ENCODE measurements at places on chromosomes 7 and 10. TPM values are rescaled to one million over a fixed set of nuclear protein-coding genes. Genes with fewer than 3 reads are reported as not detected.

DNA sequence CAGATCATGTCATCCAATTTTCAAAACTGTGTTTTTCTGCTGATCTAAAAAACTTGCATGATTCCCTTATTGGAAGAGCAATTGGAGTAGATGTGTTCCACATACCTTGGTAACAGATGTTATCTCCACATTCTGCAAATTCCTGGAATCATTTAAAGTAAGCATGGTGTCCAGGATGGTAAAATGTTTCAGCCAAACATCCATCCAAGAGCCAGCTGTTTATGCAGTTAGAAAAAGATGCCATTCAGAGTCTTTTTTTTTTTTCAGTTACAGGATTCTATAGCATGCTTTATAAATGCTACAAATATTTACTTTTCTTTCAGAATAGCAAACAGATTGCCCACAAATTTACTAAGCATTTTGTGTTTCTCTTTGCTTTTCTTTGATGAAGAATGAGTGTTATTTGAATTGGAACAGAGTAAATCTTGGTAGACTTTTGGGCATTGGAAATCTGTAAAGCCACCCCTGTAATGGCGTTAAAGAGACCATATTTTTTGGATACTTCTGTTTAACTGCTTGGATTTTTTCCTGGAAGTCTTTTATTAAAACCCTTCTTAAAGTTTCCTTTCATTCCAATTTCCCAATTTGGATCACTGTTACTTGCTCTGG lies 149.8 kb downstream of the GNAT3 start:
- no peak for DNase-seq

- DNase-seq = no peak
Observed at GRCh38 chr7:99822731-99823718, 4.8 kb upstream of the CYP3A43 start.

DNA sequence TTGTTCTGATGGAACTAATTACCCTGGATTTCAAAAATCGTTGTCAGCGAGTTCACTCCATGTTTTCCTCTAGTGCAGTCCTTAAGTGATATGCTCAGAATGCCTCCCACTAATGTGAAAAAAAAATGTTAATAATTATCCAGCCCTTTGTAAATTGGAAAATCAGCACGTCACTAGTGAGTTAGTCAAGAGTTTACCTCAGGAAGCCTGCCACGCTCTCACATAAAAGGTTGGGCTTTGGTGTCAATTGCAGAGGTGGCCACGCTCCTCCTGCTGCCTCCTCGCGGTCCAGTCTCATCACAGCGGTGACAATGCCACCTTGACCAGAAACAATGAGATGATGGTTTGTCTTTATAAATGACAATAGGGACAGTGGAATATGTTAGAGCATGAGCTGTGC lies 22.5 kb downstream of the UPP1 start:
- DNase-seq = no peak

The DPP6 gene
- not detected for total RNA-seq

The CFAP69 gene
- 2.5 TPM for total RNA-seq

- peak; percentile 56 for DNase-seq
Observed at GRCh38 chr7:104231054-104232046, 23.5 kb upstream of the ORC5 start.

The MBL2 gene
- total RNA-seq = not detected

DNA sequence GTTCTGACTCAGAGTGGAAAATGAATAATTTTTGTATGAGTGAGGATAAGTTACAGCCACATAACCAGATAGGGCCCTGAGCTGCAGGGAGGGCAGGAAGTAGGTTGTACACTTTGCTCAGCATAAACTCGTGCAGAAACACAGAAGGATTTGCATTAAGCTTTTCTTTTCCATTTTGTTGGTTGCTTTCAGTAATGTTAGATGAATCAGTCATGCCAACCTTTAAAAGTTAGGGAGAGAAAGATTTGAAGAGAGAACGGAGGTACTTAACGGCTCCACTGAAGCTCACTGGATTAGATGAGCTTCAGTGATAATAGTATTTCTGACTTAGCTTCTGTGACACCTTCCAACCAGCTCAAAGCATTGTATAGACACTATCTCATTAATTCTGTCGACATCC lies 348.1 kb downstream of the GATA3 start:
- DNase-seq = no peak

- peak; percentile 51 for DNase-seq
Observed at GRCh38 chr10:77669892-77670291, 32.3 kb upstream of the KCNMA1 start.

The IL6 gene
- total RNA-seq = 0.16 TPM

DNA sequence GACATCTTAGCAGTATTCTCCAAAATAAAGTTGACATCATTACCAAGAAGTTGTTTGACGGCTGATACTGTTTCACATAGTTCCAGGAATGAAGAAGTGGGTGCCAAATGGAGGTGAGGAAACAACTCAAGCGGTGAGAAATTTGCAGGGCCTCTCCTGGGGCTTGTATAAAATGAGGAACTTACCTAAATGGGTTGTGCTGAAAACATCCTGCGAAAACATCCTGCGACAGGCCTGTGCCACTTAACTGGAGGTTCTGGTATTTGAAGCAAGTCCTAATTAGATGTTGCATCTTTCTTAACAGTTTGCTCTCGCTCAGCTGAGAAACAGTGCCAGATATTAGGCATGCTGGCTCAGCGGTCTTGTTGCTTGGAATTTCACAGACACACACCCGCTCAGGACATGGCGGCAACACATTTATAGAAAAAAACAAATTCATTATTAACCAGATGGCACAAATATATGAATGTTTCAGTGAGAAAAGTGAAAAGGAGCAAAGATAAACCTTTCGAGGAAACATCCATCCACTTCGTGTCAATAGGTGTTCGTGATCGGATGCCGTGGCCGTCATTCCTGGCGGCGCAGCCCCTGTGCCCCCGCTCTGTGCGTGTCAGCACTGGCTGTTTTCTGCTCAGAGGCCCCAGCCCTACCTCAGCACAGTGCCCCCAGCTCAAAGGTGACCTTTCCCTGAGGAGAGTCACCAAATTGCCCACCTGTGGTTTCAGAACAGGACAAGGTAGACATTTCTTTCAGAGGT lies 48.1 kb downstream of the CDC123 start:
- DNase-seq = no peak

The AKR1C3 gene
- total RNA-seq = 11.0 TPM

The HERC4 gene
- 30.4 TPM for total RNA-seq

- DNase-seq = no peak
Observed at GRCh38 chr10:49165821-49166483, 22.2 kb downstream of the TMEM273 start.

GRCh38 chr7:65475734-65476319 lies 102.2 kb downstream of the ZNF92 start:
- DNase-seq = peak; percentile 47

DNA sequence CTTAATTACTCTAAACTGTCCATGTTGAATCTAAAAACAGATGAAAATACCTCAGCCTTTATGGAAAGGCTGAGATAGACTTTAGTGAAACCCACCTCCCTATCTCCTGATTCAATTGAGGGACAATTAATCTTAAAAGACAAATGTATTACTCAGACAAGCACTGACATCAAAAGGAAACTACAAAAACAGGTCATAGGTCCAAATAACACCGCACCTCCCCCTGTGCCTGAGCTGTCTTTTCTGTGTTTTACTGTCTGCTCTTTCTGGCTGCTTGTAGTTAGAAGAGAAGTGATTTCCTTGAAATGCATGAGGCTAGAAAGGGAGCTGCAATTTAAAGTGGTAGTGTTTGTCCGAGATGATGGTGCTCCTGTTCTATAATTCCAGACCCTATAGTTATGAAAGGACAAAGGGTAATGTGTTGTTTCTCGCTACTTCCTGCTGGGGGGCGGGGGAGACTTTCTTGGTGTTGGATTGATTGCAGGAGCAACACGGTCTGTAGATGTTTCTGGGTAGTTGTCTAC lies 16.0 kb downstream of the AKR1C8 start:
- DNase-seq = no peak

DNA sequence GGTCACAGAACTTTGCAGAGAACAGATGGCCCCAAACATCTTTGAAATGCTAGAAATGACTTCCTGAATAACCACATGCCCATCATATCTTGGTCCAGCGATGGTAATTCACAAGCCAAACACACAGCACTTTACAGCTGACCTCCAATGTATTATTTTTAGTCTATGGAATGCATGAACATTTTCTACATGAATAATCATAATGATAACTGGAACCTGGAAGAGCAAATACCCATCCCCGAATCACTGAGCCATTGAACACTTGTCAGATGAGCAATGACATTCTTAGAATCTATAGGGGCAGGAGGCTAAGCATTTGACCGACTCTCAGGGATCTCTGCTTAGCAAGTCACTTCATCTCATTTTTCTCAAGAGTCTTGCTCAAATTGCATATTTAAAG lies 167.3 kb downstream of the CREB5 start:
- DNase-seq = no peak

The GNAT3 gene
- not detected for total RNA-seq

The AEBP1 gene
- total RNA-seq = not detected

GRCh38 chr7:47338026-47338425 lies 243.9 kb downstream of the TNS3 start:
- no peak for DNase-seq

GRCh38 chr7:55308186-55308929 lies 56.8 kb upstream of the LANCL2 start:
- DNase-seq = no peak

- no peak for DNase-seq
Observed at GRCh38 chr10:76950354-76950753, 687.3 kb downstream of the KCNMA1 start.

DNA sequence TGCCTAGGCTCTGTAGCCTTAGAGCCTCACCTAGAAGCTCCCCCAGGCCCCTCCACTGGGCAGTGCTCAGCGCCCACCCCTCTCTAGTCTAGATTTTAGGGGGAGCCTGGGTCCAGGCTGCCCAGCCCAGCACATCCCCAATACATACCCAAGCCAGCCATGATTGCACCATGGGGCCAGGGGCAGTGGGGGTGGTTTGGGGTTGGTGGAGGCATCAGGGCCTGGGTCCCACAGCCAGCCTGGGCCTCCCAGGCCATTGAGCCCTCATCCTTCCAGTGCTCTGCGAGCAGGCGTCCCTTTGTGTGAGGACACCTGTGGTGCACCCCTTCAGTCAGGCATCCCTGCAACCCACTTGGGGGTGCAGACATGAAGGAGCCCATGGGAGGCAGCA lies 76.9 kb upstream of the RET start:
- no peak for DNase-seq

GRCh38 chr7:99380032-99380822 lies 5.7 kb downstream of the ARPC1B start:
- DNase-seq = peak; percentile 66

DNA sequence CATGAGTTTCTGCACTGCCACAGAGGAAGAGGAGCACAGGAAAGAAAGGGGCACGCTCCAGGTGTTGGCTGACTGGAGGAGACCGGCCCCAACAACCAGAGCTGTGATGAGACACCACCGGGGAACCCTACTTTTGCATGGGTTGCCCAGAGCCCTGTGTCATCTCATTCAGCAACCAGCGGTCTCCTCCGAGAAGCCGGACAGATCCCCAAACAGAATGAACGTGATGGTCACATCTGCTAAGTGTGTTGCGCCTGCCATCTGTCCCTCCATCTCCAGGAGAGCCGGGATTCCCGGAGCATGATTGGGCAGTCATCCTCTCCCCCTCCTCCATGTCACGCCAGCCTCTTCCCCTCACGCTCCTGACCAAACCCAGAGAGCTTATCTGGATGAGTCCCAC lies 22.9 kb downstream of the PARP12 start:
- DNase-seq = no peak

The CYP2E1 gene
- total RNA-seq = 1.2 TPM

The MMD2 gene
- not detected for total RNA-seq

The TRA2A gene
- total RNA-seq = 49.6 TPM

The TRUB1 gene
- total RNA-seq = 26.9 TPM

- no peak for DNase-seq
Observed at GRCh38 chr7:44768628-44769371, 20.2 kb downstream of the ZMIZ2 start.

The ZNF488 gene
- total RNA-seq = 0.11 TPM

The CFAP70 gene
- 0.03 TPM for total RNA-seq

DNA sequence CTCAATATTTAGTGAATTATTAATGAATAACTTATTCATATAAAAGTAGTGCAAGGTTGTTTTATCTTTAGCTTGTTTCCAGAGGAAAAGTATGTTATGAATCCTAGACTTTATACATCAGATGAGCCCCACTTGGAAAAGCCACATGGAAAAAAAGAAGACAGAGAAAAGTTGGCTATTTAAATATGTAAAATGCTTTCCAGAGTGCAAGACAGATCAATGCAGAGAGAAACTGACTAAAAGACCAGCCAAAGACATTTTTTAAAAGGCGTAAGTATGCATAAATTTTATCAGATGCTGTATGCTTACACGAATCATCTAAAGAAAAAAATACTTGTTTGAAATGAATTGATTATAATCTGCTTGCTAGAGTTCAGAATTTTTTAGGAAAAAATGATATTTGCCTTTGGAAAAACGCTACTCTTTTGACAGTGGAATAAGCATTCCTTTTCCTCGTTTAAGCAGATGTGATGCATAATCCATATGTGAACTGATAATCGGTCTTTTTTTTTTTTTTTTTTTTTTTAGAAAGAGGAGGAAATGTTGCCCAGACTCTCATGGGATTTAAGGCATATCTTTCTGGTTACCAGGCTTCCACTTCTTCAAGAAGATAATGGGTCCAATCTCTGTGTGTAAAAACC lies 70.7 kb downstream of the RELN start:
- DNase-seq = no peak

- no peak for DNase-seq
Observed at GRCh38 chr7:108972004-108972403, 402.3 kb downstream of the DNAJB9 start.

GRCh38 chr10:4812046-4812445 lies 14.0 kb upstream of the AKR1E2 start:
- no peak for DNase-seq
